ENCODE measurements at places on chromosomes 6 and 20.

DNA sequence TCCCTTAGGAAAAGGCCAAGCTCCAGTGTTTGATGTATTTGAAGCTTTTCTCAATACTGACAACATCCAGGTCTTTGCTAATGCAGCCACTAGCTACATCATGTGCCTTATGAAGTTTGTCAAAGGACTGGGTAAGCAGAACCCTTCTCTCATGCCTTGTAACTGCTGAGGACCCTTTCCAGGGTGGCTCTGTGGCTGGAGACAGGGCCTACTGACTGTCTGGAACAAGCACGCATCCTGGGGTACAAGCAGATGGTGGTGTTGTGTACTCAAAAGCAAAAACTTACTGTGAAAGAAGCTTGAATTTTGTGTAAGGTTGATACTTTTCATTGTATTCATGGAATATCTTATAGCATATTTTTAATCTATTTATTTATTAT is 69.0 kb upstream of the SMIM28 start:
- no peak for DNase-seq

DNA sequence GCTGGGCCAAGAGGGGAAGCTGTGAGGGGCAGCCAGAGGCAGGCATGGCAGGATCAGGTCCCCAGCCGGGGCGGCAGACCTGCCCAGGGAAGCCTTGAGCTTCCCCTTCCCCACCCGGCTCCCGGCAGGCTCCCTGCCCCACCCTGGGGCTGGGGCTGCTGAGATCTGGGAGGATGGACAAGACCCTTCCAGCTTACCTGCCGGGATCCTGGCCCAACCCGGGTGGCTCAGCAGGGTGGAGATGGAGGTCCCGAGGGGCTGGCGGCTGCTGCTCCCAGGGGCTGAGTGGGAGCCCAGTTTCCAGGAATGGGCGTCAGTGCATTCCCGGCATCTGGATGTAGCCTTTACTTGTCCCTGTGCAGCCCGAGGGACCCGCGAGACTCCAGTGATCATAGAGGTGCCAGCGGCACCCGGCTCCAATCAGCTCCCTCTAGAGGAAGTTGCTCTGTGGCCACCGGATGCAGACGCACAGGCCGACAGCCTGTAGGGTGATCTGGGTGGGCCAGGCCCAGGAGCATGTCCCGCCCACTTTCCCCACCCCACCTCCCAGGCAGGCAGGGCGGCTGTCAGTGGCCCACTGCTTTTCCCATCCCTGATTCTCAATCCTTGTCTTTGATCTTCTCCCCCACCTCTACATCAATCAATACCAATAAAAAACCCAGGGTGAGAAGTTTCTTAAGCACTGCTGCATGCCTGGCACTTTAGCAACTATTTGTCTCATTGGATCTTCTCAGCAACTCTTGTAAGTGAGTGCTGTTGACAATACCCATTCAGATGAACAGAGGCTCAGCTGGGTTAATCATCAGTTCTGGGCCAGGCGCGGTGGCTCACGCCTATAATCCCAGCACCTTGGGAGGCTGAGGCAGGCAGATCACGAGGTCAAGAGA is at the start of gene BAK1:
Gene BAK1, minus strand, starts transcription at position 449 of the 887 bp plus-strand sequence. CDS start 2,672 bp downstream, outside the sequence.
- DNase-seq: peak; percentile 83

DNA sequence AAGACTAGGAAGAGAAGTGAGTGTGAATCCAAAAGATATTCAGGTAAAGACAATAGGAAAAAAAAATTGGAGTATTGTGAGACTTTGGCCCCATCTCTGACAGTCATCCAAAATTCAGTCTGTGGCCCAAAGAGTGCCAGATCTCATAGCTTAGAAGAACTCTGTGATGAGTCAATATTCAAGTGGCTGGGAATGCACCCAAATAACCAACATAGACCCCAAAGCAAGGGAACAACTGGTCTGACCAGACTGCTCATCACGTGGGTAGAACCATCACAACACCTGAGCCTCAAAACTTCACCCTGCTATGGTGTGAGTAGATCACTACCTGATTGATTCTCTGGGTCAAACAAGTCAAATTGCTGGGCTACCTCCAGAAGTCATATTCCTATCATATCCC is 51.1 kb upstream of the TRDN start:
- no peak for DNase-seq

DNA sequence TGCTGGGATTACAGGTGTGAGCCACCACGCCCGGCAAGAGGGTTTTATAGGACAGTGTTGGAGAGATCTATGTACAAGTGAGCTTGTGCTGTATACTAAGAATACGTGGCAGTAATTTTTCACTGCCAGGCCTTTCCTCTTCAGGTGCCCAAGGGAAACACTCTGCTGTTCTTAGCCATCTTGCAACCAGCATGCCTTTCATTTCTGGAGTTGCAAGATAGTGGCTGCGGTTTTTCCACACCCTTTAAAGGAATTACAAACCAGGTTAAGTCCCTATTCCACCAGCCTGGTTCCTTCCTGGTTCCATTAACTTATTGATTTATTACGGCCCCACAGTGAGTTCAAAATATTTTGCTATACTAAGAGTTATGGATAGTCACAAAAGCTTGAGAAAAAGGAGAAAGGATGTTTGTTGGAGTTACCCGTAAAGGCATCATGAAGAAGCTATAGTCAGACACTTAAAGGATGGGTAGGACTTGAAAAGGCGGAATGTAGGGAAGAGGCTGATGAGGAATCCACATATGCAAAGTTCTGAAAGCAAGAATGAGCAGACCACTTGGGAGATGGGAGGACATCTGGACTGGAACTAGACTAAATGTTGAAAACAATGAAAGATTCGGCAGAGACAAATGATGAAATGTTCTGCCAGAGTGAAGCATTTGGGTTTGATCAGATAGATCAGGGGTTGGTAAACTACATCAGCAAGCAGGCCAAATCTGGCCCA is 61.4 kb upstream of the ASIP start:
- DNase-seq: no peak

- DNase-seq: no peak
Observed at GRCh38 chr6:11409371-11409770, 128.2 kb upstream of the TMEM170B start.

- DNase-seq: no peak
Observed at GRCh38 chr6:11013721-11014070, 30.4 kb downstream of the ELOVL2 start.

DNA sequence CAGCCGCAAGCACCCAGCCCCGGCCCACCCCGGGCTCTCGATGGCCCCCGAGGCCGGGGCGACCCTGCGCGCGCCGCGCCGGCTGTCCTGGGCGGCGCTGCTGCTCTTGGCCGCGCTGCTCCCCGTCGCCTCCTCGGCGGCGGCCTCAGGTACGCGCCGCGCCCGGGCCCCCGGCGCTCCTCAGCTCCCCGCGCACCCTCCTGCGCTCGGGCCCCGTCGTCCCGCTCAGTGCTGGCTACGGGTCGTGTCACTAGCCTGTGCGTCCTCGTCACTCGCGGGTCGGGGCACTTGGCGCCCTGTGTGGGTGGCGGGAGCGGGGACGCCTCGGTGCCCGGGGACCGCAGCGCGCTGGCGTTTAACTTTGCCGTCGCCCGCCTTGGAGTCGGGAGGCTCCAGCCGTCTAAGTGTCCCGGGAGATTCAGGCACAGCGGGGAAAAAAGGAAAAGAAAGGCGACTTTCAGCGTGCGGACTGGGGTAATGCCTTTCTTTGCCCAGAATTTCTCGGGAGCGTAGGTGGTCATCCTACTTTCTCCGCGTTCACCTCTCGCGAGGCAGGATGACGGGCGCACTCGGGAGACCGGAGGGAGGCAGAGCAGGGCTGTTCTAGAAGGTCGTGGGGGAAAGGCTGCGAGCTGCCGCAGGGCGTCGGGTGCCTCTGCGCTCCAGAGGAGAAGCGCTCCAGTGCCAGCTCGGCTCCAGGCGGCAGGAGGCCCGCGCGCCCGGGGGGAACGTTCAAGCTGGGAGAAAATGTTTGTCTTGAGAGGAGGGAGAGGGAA is 545 bp downstream of the FNDC1 start:
- peak; percentile 55 for DNase-seq

DNA sequence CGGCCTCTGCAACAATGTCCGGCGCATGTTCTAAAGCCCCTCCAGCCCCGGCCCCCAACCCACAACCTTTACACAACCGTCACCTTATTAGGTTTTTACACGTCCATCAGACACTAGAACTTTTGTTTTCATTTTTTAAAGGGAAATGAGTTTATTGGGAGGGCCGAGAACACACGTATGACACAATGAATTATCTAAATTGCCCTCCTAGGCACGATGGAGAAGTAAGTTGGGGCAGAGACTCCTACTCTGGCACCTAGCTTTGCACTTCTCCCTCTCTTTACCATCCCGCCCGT is 1.2 kb upstream of the DLL1 start:
- DNase-seq: no peak

DNA sequence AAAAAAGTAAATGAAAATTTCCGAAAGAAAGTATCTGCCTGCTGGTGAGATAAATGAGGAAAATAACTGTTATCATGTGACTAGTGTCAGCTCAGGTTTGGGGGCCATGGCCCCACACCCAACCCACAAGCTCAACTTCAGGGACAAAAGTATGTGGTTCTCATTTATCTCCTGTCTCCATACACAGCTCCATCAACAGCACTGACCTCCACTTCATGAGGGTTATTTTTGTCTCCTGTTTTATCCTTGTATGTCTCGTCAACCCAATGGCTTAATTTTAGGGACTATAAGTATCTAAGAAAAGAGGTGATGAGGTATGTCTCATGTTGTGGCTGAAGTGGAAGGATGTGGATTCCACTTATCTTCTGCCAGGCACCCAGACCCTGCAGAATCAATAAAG is 271.6 kb upstream of the RIN2 start:
- no peak for DNase-seq

GRCh38 chr20:23669866-23670265 is 19.0 kb downstream of the CST4 start:
- DNase-seq: no peak

- DNase-seq: no peak
Observed at GRCh38 chr20:55632592-55632991, 372.7 kb downstream of the CBLN4 start.

DNA sequence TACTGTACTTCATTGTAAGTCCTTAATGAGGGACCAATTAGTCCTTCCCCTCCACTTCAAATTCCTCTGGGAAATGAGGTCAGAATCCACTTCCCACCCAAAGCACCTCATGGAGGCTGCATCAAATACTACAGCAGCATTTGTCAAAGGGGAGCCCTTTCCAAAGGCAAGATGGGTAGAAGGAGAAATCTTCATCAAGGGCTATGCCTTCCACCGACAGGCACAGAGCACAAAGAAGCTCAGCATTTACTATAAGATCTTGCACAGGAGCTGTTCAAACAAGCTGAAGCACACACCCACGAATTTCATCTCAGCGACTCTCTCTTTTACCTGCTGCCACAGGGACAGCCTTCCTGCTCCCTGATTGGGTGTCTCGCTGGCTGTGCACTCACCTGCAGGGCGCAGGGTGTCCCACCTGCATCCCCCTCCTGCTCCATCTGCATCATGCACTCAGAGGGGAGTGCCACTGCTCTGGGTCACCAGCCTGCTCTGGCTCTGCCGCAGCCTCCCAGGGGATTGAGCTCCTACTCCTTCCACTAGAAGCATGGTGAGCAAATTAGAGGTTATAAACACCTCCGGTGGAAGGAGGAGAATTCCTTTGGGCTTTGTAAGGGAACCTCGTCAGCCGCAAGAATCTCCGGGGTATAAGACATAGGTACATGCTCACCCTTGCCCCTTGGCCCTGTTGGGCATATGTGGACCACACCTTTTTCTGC is 164.5 kb downstream of the ATXN1 start:
- DNase-seq: no peak

DNA sequence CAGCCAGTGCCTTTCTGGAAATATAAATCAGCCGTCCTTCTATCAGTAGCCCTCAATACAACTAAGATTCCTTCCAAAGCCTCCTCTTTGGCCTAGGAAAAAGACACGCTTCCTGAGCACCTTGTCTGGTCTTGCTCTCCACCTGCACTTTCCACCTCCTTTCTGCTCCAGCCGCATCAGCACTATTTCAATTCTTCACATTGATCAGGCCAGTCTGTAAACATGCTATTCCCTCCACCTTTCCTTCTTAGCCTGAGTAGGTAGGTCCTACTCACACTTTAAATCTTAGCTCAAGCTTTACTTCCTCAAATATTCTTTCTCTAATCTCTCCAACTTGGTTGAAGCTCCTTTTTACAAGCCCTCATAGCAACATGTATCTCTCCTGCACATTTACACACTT is 11.4 kb downstream of the RANBP9 start:
- no peak for DNase-seq

DNA sequence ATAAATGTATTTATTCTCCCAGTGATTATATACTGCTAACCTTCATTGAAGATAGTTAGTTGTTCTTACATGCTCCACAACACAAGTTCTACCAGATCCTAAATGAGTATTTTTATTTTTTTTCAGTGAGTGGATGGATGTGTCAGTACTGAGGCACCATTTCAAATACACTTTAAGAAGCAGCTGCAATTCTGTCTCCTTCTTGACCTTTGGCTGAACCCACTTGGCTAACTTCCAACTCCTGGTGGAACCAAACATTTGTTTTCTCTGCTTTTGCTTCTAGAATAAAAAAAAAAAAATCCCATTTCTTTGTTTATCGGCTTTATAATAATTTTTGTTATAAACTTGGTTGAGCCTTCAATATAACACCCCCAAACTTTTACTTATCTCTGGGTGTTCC is 458.3 kb upstream of the MAP3K7 start:
- DNase-seq: no peak

DNA sequence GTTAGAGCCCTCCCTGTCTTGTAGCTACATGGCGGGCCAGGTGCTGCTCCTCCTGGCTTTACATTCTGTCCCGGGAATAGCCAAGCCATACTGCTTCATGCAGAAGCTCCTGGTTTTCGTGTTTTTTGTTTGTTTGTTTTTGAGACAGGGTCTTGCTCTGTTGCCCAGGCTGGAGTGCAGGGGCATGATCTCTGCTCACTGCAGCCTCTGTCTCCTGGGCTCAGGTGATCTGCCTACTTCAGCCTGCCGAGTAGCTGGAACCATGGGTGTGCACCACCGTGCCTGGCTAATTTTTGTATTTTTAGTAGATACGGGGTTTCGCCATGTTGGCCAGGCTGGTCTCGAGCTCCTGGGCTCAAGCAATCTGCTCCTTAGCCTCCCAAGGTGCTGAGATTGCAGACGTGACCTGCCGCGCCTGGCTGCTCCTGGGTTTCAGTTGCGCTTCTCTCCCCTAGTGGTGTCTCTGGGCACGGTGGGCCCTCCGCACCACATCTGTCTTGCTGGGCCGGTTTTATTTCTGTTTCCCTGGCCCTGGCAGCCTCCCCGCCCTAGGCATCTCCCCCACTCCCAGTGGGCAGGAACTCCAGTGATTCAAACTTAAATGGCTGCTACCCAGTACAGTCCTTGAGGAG is 12.9 kb downstream of the CDYL start:
- DNase-seq: no peak

DNA sequence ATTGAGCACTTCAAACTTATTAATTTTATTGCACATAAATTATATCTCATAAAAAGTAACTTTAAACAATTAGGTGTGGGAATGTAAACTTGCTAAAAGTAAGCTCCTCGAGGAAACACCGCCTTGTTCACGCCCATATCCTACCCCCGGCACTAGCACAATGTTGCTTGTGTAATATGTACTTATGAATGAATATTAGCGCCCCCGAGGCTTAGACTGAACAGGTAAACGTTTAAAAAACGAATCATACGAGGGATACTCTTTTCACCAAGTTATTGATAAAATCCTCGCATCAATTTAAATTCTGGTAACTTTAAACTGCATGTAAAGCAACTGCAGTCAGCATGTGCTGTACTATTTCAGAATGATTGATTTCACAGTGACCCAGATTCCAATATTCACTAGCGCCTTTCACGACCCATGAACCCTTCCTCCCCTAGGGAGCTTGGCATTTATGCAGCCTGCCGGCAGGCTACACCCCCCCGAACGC is 637 bp downstream of the TFB1M start:
- peak; percentile 48 for DNase-seq

- no peak for DNase-seq
Observed at GRCh38 chr6:144632266-144632665, 347.1 kb downstream of the UTRN start.
